ENCODE measurements at places on chromosomes 7 and 10. TPM values are rescaled to one million over a fixed set of nuclear protein-coding genes. Genes with fewer than 3 reads are reported as not detected.

DNA sequence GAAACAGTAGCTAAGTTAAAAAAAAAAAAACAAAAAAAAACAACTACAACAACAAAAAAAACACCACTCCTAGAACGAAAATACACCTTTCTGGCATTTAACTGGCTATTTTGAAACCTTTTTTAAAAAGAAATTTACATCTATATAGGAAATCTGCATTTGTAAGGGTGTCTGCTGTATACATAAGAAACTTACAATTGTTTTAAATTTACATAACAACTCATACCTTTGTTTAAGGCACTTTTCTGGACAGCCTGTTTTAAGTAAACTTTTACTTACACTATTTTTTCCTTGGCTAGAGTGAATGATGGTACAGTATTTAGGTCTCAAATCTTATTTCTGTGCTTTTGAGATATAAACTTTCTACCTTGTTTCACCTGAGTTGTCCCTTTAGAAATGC is 34.0 kb upstream of the PAPSS2 start:
- DNase-seq, result no peak

The CARD11 gene
- polyA plus RNA-seq, result not detected

The FGFR2 gene
- polyA plus RNA-seq, result 0.15 TPM

DNA sequence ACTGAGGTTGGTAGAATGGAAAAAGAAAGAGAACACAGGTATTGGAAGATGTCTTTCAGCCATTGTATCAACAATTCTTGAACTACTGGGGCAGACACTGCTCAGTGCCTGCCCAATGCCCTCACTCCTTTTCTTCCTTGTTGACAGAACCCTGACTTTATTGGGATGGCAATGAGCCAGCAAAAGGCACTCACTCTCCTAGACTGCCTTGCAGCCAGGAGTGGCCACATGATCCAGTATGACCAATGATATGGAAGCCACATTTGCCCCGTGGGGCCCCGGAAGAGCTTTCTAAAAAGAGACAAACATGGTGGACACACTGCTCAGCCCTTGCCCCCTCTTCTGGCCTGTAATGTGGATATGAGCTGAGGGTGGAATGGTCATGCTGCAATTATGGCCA is 88.6 kb upstream of the ZNF716 start:
- DNase-seq, result no peak

DNA sequence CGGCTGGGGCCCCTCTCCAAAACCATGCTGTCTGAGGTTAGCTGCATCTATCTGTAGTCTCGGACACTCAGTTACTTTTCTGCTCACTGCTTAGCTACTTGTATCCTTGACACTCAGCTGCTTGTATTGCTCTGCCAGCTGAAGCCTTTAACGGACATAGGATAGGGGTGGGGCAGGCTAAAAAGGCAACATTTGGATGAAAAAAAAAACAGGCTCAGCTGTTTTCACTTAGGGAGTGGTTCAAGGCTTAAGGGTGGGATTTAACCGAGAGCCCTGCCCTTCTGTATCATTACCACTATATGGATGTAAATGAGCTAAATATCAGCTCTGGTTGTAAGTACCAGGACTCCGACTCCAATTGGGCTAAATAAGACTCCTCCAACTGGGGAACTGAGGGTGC is 28.6 kb downstream of the LSMEM1 start:
- peak; percentile 14 for DNase-seq

The MSMB gene
- not detected for polyA plus RNA-seq

The CNPY4 gene
- 29.9 TPM for polyA plus RNA-seq

The AS3MT gene
- 1.2 TPM for polyA plus RNA-seq

DNA sequence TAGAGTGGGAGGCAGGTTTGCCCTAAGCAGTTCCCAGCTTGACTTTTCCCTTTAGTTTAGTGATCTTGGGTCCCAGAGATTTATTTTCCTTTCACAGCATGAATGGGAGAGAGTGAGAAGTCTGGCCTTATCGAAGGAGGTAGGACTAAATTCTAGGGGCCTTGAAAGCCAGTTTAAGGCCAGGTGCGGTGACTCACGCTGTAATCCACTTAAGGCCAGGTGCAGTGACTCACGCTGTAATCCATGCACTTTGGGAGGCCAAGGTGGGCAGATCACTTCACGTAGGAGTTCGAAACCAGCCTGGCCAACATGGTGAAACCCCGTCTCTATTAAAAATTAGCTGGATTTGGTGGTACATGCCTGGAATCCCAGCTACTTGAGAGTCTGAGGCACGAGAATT is 392.2 kb downstream of the ACTR3B start:
- no peak for DNase-seq

DNA sequence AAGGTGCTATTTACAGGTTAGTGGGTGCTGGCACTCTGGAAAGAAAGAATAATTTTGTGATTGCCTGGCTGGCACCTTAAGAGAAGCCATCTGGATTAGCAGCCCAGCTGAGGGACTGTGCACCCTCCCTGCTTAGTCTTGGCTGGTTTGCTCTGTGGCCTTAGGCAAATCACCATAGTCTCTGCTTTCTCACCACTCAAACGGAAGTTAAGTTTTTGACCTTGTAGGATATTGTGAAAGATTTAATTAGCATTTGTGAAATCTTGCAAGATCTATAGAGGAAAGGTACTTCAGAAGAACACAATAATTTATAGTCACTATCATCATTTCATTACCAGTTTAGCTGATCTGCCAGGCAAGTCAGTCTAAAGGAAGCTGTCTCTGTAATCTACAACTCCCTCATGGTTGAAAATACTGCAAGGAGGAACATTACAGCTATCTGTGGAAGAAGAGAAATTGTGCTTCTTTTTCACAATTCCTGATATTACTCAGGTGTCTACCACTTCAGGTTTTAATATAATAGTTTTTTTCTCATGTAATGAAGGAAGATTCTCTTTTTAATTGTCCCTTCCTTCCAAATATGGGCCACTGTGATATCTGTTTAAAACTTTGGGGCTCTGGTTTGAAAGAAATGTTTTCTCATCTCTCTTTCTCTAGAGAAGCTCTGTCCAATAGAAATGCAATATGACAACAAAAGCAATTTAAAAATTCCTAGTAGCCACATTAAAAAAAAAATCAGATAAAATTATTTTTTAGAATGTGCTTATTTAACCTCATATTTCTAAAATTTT is 219.6 kb downstream of the PTEN start:
- DNase-seq, result no peak

All from GM23248 (cell line).